ENCODE measurements at places on chromosomes 16 and 17.

DNA sequence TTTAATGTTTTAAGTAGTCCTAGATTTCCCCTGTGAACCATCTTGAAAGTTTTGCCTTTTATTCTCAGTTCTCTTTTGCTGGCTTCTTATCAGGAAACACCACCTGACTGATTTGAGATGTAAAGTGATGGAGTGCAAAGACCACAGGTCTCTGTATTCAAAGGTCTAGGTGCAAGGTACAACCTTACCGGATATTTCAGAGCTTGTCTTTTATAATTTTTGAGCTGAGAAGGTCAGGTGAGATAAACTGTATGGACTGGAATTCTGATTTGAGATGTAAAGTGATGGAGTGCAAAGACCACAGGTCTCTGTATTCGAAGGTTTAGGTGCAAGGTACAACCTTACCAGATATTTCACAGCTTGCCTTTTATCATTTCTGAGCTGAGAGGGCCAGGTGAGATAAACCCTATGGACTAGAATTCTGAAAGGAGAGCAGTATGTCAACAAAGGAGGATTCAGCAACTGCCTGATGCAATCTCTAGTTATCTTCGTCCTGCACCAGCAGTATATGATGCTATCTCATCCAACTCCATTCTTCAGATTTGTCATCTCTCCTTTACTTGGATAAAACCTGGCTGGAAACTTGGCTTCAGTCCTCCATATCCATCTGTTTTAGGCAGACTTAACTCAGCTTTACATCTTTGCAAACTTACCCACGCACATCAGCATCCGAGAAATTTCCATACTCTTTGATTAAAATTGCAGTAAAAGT, 64.3 kb downstream of the CENPV start:
- no peak for DNase-seq

- peak; percentile 88 for DNase-seq
Observed at GRCh38 chr17:38702166-38702915, 2.7 kb upstream of the MLLT6 start.

- DNase-seq = no peak
Observed at GRCh38 chr16:47528431-47528830, 67.3 kb downstream of the PHKB start.

GRCh38 chr17:17325228-17325627, 22.1 kb downstream of the NT5M start:
- no peak for DNase-seq

DNA sequence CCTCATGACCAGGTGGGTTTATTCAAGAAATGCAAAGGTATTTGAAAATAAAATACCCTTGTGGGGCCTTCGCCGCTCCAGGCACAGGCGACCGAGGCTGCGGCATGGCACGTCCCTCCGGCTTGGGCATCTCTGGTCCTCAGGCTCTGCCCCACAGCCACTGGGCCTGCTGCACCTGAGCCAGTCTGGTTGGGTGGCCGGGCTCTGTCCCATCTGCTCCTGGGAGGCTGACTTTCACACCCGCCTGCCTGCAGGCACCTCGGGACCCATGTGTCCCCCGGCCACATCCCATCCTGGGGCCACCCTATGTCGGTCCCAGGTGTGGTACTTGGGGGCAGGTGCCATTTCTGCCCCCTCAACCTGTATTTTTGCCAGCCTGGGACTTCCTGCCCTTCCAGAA, 20.9 kb downstream of the OSBPL7 start:
- DNase-seq = no peak
